ENCODE measurements at places on chromosomes 6 and 20.

GRCh38 chr6:107122748-107123147 lies 7.4 kb upstream of the BEND3 start:
- DNase-seq, result peak; percentile 18

GRCh38 chr20:53048387-53048786 lies 76.2 kb downstream of the TSHZ2 start:
- no peak for DNase-seq

DNA sequence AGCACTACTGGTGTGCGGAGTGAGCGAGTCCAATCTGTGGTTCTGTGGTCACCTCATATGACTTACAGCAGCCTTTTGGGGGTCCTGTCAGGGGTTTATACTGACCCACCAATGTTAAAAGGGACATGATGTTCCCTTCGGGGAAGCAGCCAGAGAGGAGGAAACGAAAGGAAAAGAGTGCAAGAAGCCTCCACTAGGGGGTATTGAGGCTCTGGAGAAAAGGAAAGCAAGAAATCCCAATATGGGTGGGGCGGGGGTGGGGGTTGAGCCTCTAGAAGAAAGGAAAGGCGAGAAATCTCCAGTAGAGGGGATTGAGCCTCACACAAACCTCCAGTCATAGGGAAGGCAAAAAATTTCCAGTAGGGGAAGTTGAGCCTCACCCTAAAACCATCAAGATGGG lies 249.3 kb upstream of the ECI2 start:
- no peak for DNase-seq

DNA sequence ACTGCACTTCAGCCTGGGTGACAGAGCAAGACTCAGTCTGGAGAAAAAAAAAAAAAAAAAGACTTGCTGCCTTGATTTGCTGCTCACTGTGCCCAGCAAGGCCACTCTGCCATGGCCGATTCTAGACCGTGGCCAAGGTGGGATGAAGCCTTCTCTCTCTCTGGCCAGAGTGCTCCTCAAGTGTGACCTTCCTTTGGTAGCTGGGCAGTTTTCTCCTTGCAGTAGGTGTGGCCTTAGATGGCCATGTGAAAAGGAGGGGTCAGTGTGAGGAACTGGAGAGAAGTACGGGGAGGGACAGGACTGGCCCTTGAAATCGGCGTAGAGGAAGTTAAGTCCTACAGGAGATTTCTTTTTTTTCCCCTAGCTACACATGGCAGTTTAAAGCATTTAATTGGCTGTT lies 272.0 kb downstream of the ARID1B start:
- DNase-seq, result no peak

DNA sequence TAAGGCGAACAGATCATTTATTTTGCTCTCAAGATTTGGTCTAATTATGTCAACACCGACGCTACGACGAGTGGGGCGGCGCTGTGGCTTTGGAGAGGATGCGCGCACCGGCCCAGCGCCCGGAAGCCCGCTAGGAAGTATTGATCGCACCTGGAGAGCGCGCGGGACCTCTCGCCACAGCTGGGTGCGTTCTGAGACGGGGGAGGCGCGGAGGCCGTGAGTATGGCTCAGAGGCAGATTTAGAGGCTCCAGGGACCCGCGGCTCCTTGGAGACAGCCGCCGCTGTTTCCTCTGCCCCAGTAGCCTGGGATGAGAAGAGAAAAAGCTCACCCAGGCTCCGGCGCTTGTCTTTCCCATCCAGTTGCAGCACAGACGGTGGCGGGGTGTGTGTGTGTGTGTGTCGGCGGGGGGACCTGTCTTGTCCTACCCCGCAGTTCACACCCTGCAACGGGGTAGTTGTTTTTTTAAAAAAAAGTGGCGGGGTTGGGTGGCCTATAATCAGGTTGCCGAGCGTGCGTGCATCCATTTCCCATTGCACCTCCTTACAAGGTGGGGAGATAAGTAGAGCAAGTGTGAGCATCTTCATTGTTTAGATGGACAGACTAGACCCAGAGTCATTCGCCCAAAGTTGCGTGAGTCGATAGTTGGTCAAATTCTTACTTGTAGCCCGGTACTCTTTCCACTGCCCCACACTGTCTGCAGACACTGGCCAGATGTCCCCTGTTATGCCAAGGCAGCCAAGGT lies 11.2 kb downstream of the TFAP2D start:
- no peak for DNase-seq

DNA sequence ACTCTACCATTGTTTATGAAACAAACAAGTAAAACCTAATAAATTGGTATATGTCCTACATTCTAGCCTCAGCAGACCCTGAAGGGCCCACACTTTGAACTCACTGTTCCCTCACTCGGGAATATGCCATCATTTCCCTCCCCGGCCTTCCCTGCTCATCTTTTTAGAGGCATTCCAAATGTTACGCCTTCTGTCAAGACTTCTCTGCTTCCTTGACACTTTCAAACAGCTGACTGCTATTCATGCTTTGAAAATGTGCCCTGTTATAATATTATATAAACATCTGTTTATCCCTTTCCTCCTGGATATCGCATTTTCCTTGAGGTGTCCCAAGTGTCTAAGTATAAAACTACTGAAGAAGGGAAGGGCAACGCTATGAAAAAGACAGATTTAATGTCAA lies 249.5 kb upstream of the THEMIS start:
- DNase-seq, result no peak

DNA sequence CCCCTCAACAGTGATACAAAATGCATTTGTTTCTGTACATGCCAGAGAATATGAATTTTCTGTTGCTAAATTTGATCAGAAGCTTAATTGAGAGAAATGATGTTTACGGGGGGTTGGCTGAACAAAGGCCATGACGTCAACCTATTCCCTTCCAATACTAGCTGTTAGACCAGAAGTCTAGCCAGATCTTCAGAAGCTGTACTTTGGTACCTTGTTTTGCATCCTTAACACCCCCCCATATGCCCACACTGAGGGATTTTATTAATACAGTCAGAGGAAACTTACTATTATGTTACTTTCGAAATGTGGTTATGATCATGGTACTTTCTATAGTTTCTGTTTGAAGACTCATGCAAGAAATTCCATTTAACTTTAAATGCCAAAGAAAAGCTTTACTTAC lies 3.1 kb downstream of the NCOA7 start:
- DNase-seq, result no peak

GRCh38 chr20:64047046-64047389 lies 2.4 kb downstream of the SOX18 start:
- no peak for DNase-seq

GRCh38 chr6:46583081-46583480 lies 69.5 kb downstream of the CYP39A1 start:
- no peak for DNase-seq

DNA sequence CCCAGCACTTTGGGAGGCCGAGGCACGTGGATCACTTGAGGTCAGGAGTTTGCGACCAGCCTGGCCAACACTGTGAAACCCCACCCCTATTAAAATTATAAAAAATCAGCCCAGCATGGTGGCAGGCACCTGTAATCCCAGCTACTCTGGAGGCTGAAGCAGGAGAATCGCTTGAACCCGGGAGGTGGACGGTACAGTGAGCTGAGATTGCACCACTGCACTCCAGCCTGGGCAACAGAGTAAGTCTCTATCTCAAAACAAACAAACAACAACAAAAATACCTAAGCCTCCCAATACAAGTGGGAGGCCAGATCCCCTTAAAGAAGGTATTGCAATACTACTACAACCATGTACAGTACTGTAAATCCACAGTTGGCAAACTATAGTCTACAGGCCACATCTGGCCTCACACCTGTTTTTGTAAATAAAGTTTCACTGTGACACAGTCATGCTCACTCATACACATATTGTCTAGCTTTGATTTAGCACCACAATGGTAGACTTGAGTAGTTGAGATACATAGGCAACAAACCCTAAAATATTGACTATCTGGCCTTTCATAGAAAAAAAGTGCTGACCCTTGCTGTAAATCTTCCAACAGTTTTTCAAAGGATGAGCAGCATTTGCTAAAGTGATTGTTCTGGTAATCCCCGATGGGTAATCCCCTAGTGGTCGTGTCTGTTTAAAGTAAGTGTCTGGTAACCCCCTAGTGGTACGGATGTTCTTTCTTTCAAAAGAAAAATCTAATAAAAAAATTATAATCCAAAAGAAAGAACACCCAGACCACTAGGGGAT lies 202.0 kb downstream of the RNGTT start:
- no peak for DNase-seq

DNA sequence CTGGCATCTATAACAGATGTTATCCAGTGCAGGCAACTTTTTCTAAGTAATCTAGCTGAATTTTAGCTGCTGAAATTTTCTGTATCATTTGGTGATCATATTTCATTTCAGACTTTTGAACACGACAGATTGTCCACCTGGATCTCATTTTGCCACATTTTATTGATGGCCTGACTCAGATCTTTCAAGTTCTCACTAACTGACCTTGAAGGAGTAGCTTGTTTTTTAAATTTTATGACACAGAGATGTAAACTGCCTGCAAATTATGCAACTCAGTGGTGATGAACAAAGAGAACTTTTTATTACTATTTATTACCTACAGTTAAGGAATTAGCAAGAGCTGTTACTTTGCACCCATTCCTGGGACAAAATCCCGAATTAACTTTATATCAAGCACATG lies 366.4 kb downstream of the PAX1 start:
- no peak for DNase-seq

DNA sequence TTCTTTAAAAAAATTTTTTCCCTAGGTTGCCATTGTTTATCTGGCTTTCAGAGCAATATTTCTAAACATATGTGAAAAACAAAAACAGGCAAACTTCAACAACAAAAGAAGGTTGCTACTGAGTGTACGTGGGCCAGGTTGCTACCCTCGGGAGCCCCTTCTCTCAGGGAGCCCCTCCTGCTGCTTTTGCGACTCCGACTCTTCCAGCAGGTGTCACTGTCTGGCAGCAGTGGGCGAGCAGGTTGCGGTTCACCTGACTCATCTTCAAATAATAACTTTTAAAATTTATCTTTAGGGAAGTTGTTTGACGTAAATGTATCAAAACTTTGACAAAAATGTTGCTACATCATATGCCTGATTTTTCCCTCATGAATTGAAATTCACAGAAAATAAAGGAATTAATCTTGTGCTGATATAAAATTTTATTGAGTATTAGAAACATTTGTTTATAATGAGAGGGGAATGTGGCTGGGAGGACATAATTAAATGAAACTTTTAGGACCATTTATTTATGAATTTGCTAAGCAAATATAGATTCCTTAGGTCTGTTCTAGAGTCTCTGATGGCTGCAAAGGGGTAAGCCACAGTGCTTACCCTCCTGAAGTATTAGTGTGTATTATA lies 138.8 kb downstream of the HIVEP1 start:
- peak; percentile 10 for DNase-seq

DNA sequence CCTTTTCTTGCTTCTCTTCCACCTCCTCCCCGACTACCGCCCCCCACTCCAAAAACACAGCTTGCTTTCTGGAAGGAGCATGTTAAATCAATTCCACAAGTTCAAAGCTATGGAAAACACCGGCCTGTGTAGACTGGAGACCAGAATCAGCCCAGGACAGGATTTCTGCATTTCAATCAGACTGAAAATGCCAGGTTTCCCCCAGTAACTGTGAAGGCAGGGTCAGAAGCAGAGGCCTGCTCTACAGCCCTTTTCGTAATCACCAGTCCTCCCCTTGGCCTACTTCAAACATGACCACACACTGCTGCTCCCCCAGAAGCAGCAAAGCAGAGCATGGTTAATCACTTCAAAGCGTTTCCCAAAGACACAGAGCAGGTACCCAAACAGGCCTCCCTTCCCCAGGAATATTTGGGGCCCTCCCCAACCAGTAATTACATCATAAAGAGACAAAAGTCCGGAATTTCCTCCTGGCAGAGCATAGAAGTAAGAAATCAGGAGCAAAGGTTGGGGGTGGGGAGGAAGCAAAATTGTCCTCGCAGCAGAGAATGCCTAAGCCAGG lies 38.4 kb downstream of the ZMYND8 start:
- DNase-seq, result peak; percentile 35

DNA sequence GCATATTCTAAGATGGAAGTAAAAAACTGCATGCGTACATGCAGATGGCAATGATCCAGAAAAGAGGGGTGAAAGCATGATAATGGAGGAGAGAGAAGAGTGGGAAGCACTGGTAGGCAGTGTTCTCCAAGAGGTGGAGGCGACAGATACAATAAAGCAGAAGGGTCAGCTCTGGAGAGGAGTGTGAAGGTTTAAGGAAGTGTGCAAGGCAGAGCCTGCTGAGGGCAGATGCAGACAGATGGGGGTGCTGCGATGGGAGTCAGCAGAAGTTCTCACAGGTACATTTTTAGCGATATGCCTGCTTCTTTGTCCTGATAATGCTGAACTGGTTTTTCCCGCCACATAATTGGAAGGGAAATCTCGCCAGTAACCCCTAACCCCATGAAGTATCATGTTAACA lies 81.1 kb upstream of the C6orf118 start:
- no peak for DNase-seq

DNA sequence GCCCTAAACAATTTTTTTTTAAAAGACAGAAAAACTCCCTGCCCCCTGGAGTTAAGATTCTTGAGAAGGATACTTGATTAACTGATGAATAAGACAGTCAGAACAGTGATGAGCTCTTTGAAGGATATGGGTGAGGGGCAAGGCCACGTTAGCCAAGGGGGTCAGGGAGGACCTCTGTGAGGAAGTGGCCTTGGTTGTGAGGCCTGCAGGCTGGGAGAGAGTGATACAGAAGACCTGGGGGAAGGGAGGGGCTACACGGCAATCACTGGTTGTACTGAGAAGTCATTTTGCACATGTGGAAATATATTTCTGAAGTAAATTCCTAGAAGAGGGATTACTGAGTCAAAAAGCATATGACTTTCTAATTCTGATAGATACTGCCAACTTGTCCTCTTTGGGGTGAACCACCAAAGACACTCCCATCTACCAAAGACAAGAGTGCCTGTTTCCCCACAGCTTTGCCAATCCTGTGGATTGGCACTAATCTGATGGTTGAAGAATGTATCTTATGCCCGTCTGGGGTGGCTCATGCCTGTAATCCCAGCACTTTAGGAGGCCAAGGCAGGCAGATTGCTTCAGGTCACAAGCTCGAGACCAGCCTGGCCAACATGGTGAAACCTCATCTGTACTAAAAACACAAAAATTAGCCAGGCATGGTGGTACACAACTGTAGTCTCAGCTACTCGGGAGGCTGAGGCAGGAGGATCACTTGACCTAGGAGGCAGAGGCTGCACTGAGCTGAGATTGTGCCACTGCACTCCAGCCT lies 22.3 kb upstream of the BCAS4 start:
- DNase-seq, result no peak

DNA sequence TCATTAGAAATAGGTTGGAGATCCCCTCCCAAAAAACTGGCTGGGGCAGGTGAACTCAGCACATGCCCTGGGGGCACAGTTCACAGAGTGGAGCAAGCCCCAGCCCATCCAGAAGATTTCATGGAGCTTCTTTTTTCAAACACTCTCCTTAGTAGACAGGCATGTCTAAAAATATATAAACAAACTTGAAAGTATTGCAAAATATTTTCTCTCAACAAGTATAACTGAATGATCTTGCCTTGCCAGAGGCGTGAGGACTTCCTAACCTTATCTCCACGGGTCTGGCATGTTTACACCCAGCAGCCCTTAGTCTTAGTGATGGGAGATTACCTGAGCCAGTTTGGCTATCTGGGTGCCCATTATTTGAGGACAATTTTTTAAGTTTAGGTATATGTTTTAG lies 107.1 kb downstream of the QRSL1 start:
- no peak for DNase-seq

- no peak for DNase-seq
These were observed 71.5 kb upstream of the TGM3 start for GRCh38 chr20:2224368-2224639.

GRCh38 chr6:145087034-145087433 lies 648.3 kb downstream of the EPM2A start:
- no peak for DNase-seq

GRCh38 chr6:90066697-90067096 lies 172.4 kb downstream of the GJA10 start:
- DNase-seq, result no peak

Data from MV-4-11 (cell line).